ENCODE measurements at places on chromosomes 16 and 17.

- DNase-seq, result no peak
These were observed 29.0 kb downstream of the PLD6 start for GRCh38 chr17:17177176-17177575.

- no peak for DNase-seq
These were observed 49.1 kb upstream of the CPNE2 start for GRCh38 chr16:57043248-57043647.

DNA sequence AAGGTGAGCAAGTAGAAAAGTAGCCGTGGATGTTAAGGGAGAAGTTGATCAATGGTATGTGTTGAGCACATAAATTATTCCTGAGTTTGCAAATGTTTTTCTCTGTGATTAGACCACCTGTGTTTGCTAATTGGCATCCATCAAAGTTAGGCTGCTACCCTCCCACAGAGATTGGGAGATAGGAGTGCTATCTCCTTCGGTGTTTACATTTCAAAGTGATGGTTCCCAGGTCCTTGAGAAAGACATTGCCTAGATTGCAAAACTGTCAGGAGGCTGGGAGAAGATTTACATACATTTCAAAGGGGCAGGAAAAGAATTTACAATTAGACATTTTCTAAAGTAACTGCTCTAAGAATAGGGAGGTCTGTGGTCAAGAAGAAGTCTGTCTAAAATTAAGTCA, 54.3 kb upstream of the CNTNAP4 start:
- no peak for DNase-seq

DNA sequence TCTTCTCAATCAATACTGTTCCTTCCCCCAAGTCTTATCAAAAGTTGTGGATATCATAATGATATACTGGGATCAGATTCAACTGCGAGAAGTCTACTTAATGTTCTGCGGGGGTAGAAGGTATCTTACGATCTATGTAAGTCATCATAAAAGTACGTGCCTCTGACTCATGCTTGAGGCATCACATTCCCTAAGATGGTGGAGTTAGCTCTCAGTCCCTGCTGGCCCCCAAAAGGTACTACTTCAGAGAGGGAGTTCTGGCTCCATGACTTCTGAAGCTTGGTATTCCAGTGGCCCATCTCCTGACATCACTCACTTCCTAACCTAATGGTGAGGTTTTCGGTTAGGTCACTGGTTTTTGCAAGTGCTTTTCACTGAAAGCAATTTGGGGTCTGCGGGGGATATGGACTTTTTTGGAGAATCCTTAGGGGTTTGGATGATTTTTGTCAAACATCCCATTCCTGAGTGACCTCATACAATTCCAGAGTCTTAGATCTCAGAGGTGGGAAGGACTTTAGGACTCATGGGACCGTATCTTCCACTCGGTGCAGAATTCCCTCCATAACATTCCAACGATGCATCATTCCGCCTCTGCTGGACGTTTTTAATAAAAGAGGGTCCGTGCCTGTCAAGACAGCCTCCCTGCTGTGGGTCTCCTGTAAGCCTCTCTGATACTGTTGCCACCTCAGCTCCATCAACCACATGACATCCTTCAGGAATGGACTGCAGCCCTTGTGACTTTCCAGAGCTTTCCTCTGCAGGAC, 74.3 kb downstream of the DYNLRB2 start:
- DNase-seq, result no peak

DNA sequence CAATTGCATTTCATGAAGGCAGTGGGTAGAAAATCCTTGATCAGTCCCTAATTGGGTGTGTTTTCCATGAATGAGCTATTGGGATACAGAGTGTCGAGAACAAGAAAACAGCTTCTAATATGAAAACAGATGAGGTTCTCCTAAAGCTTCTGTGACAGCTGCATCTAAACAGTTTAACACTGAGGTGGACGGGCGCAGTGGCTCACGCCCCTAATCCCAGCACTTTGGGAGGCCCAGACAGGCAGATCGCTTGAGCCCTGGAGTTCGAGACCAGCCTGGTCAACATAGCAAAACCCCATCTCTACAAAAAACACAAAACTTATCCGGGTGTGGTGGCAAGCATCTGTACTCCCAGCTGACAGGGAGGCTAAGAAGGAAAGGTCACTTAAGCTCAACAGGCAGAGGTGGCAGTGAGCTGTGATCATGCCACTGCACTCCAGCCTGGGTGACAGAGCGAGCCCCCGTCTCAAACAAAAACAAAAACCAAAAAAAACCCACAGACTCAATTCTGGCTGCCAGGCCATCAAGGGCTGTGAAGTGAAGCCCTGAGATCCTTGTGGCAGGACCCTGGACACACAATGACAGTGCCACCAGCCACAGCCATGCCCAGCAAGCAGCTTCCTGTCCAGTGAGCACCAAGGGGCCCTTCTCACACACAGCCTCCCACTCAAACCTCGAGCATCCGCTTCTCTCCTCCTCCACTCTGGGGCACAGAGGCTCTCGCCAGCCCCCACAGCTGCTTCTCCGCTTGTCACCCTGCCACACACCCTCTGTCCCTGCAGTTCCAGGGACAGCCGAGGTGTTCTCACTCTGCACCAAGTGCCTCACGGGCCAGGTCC, 44.0 kb downstream of the ANKRD11 start:
- no peak for DNase-seq

GRCh38 chr17:37847811-37848331, 76.3 kb upstream of the TBC1D3K start:
- no peak for DNase-seq
